ENCODE measurements at places on chromosomes 12 and 14. TPM values are rescaled to one million over a fixed set of nuclear protein-coding genes. Genes with fewer than 3 reads are reported as not detected.
A peak's percentile ranks its signal among the peaks of the same experiment; 100 is the strongest.

DNA sequence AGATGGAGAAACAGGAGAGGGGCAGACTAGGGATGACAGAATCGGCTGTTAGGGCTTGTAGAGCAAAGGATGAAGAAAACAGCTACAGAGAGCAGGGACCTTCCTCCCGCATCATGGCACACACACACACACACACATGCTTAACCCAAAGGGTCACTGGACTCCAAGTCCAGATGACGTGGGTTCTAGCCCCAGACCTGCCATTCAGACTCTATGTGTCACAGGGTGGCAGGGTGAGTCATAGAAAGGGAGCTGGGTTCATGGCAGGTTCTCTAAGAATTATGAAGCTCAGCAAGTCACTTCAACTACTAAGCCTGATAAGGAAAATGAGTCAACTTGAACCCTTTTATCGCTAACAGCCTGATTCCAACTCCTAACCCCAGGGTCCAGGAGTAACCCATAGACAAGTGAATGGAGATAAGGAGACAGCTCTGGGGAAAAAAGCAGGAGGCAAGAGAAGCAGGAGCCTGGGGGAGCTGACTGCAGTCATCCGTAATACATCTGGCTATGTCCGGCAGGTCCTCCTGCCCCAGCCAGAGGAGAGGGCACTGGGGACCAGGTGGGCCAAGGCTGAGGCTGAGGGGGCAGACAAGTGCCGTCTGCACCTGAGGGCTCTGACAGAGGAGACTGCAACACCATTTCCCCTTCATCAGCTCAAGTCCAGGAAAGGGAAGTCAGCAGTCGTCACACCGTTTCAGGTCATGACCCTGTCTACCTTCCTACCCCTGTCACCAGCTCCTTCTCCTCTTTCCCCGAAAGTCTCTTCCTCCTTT lies 3.6 kb upstream of the TNFRSF1A start:
- peak; percentile 85 for DNase-seq

GRCh38 chr12:124026755-124027745 lies 54.0 kb downstream of the ZNF664 start:
- no peak for DNase-seq

DNA sequence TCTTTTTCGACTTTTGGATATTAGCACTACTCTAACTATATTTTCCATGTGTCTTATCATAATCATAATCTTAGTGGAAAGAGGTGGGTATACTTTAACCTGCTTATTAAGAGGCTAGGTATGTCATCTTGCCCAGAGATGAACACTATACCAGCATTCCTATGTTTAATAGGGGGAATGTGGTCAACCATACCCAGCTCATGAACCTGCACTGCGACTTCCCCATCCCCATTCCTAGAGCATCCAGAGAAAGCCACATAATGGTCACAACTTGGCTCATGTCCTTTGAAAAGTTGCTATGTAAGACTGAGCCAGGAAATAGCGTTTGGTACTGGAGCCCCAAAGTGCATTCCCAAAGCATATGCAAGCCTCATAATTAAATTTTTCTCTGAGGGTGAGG lies 55.2 kb downstream of the TMCC3 start:
- DNase-seq, result no peak

GRCh38 chr12:92065018-92065499 lies 80.6 kb downstream of the BTG1 start:
- no peak for DNase-seq

DNA sequence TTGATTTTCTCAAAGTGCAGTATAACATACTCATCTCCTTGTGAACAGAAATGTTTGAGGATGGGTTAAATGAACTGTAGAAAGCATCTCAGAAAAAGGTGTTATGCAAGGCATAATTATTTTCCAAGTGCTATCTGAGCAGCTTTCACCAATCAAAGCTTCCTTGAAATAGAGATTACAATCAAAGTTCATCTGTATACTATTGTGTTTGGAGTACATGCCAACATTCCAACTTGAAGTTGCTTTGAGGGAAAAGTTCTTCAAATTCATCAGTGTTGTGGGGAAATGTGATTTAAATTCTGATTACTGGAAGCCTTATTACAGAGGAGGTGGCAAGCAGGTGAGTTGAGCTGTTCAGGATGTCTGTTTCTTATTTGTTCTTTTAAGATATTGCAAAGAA lies 68.2 kb downstream of the TMTC2 start:
- no peak for DNase-seq

- DNase-seq, result no peak
Measured at GRCh38 chr14:53929871-53930715, 26.5 kb downstream of the BMP4 start.

DNA sequence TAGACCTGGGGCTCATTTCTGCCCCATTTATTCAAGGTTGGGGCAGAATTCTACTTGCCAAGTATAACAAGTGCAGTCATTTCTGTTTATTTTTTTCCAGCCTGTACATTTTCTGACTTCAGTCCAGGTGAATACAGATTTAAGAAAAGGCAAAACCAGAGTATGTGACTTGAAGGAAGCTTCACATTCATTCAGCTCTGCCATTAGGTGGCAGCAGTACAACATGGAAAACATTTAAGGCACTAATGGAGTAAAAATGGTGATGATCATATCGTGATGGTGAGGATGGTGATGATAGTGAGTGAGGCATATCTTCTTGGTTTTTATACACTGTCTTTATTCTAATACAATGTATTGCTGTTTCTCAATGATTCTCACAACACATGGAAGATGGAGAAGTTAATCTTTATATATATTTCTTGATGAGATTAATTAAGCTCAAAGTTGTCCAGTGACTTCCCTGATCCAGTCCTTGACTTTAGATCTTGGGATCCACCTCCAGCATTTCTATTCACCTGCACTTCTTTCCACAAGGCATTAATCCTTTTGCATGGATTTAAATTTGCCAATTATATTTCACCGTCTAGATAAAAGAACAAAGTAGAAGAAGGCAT lies 176.7 kb upstream of the SEL1L start:
- DNase-seq, result no peak

GRCh38 chr14:103008768-103009357 lies 48.5 kb downstream of the CDC42BPB start:
- DNase-seq, result peak; percentile 41

GRCh38 chr12:53048033-53048779 lies 1.7 kb upstream of the TNS2 start:
- DNase-seq, result no peak

DNA sequence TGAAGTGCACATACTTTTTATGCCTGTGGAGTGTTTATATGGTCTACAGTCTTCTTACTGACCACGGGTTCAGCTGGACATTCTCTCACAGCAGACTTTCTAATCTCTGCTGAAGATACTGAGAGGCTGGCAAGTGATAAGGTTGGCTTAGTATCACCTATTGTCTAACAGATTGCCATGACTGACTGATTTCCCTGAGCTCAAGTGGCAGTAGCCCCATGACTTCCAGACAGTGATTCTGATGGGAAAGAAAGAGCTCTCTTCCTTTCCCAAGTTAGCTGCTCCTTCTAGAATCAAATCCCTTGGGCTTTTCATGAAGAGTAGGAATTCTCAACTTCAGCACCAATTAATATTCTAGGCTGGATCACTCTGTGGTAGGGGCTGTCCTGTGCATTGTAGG lies 141.4 kb downstream of the ANO4 start:
- no peak for DNase-seq

DNA sequence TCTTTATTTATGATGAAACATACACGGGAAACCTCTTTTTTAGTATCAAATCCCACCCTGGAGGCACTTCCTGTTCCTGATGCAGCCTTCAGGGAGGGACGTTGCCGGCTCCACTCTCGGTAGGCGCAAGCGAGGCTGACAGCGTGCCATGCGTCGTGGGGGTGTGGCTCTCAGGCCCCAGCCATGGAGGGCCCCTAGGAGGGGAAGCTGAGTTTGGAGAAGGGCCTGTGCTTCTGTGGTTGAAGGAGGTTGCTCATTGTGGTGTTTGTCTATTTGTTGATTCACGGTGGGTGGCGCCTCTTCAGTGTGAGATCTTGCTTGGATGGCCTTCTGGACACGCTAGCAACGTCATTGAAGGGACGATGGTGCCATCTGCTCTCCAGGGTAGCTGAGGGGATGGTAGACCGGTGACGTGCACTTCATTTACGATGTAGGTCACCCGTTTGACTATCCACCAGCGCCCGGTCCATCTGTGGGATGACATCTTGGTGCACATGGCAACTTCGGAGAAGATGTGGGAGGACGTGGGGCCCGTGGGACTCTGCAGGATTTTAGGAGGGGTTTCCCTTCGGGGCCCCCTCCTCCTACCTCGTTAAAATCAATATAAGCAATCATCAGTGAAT lies 126.3 kb upstream of the RTL1 start:
- no peak for DNase-seq

DNA sequence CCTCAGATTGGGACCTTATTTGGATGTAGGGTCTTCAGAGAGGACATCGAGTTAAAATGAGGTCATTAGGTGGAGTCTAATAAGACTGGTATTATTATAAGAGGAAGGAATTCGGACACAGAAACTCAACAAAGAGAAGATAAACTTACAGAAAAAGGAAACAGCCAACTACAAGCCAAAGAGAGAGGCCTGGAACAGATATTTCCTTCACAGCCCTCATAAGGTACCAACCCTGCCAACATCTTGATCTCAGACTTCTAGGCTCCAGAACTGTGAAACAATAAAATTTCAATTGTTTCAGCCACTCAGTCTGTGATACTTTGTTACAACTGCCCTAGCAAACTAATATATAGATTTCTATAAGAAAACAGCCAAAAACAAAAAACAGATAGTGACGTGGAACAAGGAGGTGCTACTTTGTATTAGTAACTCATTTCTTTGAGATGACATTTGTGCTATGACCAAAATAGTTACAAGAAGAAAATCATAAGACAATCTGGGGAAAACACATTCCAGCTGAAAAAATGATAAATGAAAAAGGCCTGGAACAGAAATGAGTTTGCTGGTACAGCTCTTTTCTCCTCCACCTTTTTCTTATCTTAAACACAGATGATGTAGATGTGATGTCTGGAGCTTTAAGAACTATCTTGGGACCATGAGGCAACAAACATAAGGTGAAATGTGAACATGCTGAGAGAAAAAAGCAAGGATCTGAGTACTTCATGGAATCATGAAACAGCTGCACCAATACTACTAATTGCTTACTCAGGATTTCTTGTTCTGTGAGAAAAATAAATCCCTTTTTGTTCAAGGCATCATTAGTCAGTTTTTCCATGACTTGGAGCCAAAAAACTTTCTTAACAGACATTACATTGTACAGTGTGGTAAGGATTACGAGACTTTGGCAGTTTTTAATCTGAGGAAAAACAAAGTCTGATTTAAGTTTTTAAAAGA lies 243.2 kb downstream of the ANO6 start:
- no peak for DNase-seq

DNA sequence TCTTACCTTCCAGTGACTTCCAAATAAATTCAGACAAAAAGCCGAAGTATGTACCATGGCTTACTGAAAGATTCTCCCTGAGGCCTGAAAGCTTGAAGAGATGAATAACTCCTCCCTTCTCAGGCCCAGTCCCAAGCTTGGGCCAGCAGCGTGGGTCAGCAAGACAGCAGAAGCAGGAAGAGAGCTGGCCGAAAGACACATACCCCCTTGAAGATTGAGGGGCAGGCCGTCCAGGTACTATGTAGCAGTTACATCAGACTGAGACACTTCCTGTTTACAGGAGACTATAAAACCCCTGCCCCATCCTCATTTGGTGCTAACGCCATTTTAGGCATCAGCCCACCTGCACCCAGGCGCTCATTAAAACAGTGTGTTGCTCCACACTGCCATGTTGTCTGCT lies 15.0 kb downstream of the NDUFA12 start:
- no peak for DNase-seq

DNA sequence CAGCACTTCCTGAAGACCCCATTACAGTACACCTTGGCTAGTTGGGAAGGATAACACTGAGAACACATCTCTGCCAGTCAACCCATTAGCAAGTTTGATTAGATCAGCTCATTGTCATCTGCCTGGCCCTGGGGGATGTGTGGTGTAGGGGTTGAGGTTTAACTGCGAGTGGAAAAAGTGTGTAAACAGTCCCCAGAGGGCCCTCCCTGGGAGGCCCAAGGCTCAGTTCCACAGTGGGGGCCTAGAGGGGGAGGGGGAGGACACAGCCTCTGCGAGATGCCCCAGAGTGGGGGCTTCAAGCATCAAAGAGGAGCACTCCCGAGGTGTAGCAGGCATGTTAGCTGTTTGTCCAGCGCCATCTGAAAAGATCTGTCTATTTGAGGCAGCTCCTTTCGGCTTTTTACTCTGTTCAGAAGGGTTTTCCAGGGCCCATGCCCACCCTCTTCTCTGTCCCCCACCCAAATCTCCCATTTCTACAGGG lies 344 bp downstream of the LPAR5 start:
- no peak for DNase-seq

GRCh38 chr14:37375566-37375965 lies 177.8 kb downstream of the MIPOL1 start:
- DNase-seq, result no peak

DNA sequence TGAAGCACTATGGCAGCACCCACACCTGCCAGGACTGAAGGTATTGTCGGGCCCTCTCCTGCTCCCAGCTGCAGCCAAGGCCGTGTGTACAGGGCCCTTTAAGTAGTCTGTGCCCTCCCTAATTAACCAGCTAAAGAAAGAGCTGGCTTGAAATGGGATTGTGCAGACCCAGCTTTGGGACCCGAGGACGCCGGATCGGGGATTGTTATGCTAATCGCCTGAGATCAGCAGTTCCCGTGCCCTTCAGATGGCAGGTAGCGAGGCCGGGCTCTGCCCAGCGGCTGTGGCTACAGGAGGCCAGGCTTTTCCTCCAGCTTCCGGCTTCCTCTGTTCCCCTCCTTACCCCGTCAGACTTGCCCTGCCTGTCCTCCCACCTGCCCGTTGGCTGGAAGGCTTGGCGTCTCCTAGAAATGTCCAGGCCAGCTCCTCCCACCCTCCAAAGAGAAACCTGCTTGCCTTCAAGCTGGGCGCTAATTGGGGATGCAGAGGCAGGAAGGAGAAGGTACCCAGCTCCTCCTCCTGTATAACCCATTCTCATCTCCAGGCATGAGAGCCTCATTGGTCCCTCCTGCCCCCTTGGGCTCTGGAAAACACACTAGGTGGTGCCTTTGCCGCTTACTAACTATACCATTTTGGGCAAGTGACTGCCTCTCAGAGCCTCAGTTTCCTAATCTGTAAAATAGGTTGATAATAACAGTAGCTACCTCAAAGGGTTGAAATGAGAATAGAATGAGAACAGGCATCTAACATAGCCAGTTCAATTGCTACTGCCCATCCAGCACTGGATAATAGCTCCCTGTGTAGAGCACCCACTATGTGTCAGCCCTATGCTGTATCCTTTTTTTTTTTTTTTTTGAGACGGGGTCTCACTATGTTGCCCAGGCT lies 25.8 kb upstream of the MSI1 start:
- no peak for DNase-seq

Gene C12orf54
- total RNA-seq, result not detected

Gene SCARB1
- 30.3 TPM for total RNA-seq

Gene RABGGTA
- 21.6 TPM for total RNA-seq

Gene RNF212B
- not detected for total RNA-seq

Gene ACOT4
- 1.5 TPM for total RNA-seq

Gene OR6C3
- total RNA-seq, result not detected

Gene ABCD4
- 43.5 TPM for total RNA-seq

Gene KRT74
- total RNA-seq, result not detected
